Activated CD4-positive, alpha-beta T cell treated with anti-CD3 and anti-CD28 coated beads, Interleukin-2, amount 50 U/mL, for 4 hours (primary cell): ENCODE measurements at places on chromosomes 1 and 21.

DNA sequence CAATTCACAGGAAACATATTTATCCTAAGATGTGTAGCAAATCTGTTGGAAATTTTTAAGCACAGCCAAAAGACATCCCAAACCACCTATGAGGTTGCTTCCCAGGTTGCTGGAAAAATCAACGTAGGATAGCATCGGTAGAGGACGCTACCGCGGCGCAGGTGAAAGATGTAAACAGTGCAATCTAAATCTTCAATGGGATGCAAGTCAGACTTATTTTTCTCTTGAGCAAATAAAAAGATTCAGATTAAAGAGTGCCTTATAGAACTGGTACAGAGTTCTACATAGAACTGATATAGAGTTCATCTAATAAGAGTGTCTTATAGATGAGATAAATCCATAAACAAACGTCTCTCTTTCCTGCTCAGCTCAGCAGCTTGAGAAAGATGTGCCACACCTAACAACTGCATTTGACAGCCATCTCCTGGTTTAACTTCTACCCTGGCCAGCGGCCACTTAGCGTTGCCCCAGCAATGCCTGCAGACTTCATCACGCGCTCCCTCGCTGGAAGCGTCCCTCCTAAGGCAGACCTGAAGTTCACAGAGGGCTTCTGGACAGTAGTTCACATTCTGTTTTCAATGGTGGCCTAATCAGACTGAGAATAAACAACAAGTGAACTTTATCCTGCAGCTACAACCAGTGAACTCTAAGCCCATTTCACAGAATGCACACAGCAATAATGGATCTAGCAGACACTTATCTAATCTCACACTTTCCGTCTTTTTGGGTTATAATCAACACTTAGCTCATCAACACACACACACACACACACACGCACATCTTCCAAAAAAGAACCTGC lies 164.5 kb downstream of the TOMM20 start:
- no peak for DNase-seq

- DNase-seq, result no peak
Measured at GRCh38 chr21:21039624-21040170, 41.5 kb downstream of the NCAM2 start.

DNA sequence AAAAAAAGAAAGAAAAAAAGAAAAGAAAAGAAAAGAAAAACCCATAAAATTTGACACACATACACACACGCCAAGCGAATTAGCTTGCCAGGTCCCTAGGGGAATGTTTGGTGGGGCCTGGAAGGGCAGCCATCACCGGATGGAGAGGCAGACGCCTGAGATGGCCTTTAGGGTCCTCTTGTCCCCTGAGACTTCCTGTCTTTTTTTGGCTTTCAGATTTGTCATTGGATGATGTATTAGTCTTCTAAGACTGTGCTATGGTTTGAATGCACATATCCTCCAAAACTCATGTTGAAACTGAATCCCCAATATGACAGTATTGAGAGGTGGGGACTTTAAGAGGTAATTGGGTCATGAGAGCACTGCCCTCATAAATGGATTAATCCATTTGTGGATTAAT lies 211.8 kb downstream of the TOMM20 start:
- DNase-seq, result no peak

DNA sequence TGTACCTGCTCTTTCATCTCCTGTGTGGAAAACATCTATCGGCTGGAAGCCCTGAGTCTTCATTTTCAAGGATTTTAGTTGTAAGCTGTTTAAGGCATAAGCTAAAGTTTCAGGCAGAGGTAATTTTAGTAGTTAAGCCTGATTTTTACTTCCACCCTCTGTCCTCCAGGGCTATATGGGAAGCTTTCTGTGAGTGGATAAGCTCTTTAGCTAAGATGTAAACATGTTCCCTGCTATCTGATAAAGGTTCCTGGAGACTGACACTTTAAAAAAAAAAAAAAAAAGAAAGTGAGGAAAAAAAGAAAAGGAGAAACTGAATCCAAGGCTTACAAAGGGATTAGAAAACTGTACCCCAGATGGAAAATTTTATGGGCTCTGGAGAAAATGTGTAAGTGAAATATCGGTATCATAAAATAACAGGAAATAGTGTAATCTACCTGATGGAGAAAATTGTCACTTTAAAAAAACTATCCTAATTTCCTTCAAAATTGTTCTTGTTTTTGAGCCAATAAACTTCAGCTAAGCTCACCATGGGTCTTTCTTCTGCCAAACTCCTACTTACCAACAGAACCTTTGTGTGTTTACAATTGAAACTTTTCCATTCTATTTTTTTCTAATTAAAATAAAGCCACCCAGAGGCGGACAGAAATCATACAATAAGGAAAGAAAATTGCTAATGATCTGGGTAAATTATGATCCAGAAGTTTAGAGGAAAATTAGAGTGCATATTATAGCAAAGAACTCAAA lies 180.5 kb downstream of the TGFB2 start:
- DNase-seq, result no peak

- DNase-seq, result no peak
Measured at GRCh38 chr1:85274969-85275453, 1.4 kb downstream of the BCL10 start.

DNA sequence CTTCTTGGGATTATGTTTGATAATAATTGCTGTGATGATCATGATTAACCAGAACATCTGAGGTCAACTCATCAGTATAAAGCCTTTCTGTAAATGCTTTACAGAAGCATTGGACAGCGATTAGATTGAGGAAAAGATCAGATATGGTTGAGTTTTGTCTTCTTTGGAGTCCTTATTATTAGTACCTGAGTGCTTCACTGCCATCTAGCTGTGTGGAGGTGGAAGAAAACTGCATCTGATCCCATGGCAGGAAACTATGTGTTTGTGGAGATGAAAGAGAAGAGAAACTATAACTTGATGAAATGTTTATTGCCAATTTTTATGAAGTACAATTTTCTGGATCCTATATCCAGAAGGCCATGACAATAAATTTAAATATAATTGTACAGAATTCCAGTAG lies 11.4 kb downstream of the FLG2 start:
- DNase-seq, result no peak

- no peak for DNase-seq
Measured at GRCh38 chr21:20276954-20277353, 721.3 kb upstream of the NCAM2 start.

DNA sequence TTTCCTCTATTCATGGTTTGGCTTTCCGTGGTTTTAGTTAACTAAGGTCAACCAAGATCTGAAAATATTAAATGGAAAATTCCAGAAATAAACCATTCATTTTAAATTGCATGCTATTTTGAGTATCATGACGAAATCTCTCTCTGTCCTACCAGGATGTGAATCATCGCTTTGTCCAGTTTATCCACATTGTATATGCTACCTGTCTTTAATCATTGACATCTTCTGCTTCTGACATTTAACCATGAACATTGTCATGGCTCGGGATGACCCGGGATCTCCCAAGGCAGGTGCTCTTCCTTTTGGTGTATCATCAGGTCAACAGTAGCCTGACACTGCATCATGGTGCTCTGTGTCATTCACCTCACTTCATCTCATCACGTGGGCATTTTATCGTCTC lies 125.5 kb upstream of the HNRNPU start:
- DNase-seq, result no peak

GRCh38 chr1:236075848-236076247 lies 11.0 kb upstream of the NID1 start:
- DNase-seq, result no peak

DNA sequence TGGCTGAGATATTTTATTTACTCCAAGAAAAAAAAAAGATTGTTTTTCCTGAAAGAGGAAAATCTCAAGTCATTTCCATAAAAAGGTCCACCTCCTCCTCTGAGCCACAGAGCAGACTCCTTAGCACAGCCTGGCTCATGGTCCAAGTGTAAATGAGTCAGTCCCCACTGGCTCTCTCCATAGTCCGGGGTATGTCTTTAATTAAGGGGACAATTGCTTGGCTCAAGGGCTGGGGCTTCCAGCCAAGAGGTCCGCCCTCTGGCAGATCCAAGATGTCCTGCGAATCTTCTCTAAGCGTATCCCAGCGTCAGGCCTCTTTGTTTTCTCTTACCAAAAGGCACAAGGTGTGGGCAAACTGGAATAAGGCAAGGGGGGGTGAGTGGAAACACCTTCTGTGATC lies 33.3 kb downstream of the FOXD2 start:
- DNase-seq, result no peak

GRCh38 chr1:45478121-45478814 lies 12.7 kb downstream of the TESK2 start:
- DNase-seq, result no peak

- no peak for DNase-seq
Measured at GRCh38 chr1:46096269-46097148, 35.9 kb downstream of the PIK3R3 start.

GRCh38 chr1:162080472-162081015 lies 11.1 kb downstream of the NOS1AP start:
- DNase-seq, result no peak

- no peak for DNase-seq
Measured at GRCh38 chr1:25758466-25759070, 41.4 kb upstream of the SELENON start.

- no peak for DNase-seq
Measured at GRCh38 chr1:119046785-119047438, 58.8 kb upstream of the TBX15 start.

DNA sequence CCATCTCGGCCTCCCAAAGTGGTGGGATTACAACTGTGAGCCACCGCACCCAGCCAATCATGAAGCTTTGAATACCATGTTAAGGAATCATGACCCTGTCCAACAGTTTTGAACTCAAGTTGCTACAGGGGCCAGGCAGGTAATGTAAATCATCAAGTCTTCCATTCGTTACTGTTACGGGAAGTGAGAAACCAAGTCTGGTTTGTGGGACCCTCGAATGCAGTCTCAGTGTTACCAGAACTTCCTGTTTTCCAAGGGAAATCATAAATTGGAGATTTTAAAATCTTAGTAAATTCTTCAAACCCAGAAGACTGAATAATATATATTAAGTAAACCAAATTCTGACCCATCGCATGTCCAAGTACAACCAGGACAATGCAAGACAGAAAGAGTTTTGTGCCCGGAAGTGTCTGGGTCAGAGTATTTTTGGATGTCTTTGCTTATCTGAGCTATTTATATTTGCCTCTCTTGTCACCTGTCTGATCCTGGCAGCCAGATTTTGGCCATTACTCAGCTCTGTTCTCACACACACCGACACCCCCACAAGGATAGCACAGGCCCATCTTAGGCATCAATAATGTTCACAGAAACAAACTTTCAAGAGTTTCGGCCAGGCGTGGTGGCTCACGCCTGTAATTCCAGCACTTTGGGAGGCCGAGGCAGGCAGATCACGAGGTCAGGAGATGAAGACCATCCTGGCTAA lies 8.8 kb downstream of the ATP5IF1 start:
- no peak for DNase-seq

DNA sequence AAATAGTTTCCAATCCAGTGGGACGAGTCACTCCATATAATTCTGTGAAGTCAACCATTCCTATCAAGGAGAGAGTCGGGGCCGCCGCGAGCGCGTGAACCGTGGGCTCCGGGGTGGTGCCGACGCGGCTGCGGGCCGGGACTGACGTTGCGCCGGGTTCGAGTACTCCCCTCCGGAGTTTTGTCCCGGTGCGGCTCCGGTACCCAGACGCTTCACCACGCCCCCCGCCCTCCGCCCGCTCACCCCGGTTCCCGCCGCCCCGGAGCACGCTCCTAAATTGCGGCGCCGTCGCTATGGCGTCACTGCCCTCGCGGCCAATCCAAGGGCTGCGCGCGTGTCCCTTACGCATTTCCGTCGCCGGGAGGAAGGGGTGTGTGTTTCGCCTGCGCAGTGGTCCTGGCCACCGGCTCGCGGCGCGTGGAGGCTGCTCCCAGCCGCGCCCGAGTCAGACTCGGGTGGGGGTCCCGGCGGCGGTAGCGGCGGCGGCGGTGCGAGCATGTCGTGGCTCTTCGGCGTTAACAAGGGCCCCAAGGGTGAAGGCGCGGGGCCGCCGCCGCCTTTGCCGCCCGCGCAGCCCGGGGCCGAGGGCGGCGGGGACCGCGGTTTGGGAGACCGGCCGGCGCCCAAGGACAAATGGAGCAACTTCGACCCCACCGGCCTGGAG lies at the start of gene ATAD3B:
Gene ATAD3B (plus strand): TSS at position 377 of the 664 bp plus-strand sequence. CDS start 120 bp downstream, at position 497.
- peak; percentile 90 for DNase-seq

GRCh38 chr1:47188791-47189785 lies 748 bp downstream of the PDZK1IP1 start:
- no peak for DNase-seq

DNA sequence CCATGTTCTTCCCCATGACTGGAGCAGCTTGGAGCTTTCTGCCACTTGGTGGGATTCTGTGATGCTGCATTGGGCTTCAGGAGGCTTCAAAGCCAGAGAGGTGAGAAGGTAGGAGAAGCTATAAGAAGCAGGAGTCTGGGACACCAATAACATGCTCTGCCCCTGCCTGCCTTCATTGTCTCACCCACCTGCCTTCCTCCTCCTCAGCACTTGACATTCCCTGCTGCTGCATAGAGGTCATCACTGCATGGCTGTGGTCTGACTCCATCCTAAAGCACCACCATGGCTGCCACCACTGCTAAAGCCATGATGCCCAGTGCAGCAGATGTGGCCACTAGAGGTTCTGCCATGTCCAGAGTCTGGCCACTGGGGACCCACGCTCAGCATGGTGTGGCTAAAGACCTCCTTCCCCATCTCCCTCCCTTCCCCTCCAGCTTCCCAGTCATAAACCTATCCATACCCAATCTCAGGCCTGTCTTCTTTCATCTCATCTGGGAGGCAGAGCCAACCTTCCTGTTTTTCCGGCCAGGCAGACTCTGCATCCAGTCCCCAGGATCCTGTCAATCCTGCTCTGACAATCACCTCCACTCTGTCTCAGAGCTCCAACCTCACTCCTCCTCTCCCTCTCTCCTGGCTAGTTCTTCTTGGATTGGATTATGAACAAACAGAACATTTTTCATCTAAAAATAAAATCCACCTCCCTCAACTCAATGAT lies 285.1 kb upstream of the POU3F1 start:
- DNase-seq, result no peak

GRCh38 chr1:9858293-9859035 lies 34.7 kb upstream of the CLSTN1 start:
- DNase-seq, result no peak

- no peak for DNase-seq
Measured at GRCh38 chr1:116230712-116231111, 119.5 kb downstream of the MAB21L3 start.

- DNase-seq, result peak; percentile 39
Measured at GRCh38 chr1:181083842-181084605, 4.5 kb upstream of the IER5 start.

GRCh38 chr1:18932879-18933278 lies 23.6 kb downstream of the IFFO2 start:
- no peak for DNase-seq

GRCh38 chr1:17148950-17149608 lies 29.8 kb upstream of the PADI2 start:
- DNase-seq, result no peak

DNA sequence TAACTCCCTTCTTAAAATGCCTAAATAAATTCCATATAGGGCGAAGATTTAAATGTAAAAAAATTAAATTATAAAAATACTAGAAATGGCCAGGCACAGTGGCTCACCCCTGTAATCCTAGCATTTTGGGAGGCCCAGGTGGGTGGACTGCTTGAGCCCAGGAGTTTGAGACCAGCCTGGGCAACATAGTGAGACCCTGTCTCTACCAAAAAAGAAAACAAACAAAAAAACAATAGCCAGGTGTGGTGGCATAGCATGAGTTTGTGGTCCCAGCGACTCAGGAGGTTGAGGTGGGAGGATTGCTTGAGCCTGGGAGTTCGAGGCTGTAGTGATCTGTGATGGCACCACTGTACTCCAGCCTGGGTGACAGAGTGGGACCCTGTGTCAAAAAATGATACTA lies 17.8 kb downstream of the SORT1 start:
- no peak for DNase-seq

- DNase-seq, result no peak
Measured at GRCh38 chr1:175900171-175900570, 156.8 kb upstream of the TNR start.
